ENCODE measurements at places on chromosomes 6 and 20.

GRCh38 chr6:161056451-161056850 is 64.9 kb downstream of the MAP3K4 start:
- DNase-seq = no peak

- peak; percentile 98 for DNase-seq
Observed at GRCh38 chr20:45419188-45420091, 3.5 kb downstream of the PIGT start.

DNA sequence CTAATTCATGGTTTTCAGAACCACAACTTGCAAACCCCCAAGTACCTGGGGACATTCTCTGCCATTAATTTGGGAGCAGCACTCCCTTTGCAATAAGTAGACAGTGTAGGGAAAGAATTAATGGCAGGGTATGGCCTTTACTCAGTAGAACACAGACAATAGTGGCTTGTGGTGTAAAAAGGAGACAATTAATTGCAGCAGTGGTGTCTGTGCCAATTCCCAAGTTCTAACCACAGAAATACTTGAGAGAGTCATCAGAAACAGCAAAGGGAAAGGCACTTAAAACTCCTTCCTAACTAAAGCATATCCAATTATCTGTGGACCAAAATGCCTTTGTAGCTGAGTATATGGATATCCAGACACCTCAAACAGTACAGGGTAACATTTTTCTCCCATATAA is 257.6 kb upstream of the POU3F2 start:
- no peak for DNase-seq

- DNase-seq = no peak
Observed at GRCh38 chr6:47200536-47201334, 109.0 kb downstream of the TNFRSF21 start.

DNA sequence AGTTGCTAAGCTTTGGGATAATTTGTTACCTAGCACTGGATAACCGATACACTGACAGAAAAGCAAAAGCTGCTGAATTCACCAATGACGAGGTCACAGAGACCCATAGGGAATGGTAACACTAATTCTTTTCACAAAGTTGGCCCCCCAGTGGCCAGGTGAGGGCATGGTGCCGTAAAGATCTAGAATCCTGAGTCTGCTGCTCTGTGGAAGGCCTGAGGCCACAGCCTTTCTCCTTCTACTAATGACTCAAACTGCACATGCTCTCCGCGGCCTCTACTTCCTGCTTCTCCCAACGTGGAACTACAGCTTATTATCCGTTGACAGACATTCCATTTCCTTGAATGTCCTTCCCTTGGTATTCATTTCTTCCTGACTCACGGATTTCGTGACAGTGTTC is 127.1 kb downstream of the OPRM1 start:
- DNase-seq = no peak

GRCh38 chr20:63234693-63235398 is 859 bp upstream of the BIRC7 start:
- DNase-seq = peak; percentile 27

DNA sequence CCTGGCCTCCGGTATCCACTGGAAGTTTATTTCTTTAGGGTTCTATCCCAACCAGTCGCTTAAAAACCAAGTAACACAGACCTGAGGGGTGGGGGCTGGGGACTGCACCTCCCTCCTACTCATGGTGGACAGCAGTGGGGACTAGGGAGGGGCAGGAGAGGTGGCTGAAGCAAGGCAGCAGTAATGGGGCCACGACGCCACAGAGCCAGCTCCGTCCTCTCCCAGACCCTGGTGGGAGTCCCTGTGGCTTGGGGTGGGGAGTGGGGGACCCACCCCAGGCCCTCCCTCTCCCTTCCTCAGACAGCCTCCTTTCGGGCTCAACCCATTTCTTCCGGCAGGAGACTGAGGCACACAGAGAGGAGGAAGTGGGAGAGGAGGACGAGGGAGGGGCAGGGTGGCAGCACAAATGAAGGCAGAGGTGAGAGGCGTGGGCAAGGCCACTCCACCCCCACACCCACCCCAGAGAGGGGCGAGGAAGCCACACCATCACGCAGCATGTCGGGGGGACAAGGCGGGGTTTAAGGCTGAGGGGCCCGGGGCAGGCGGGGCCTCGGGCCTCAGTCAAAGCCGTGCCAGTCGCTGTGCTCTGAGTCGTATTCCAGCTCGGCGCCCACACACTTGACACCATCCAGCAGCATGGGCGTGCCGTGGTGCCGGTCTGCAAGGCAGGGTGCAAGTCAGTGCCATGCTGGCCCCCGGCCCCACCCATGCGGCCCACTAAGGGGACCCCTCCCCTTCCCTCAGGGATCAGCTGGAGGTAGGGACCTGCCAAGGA is 13.9 kb downstream of the ADISSP start:
- no peak for DNase-seq

All from dermis blood vessel endothelial cell (primary cell).